ENCODE measurements at places on chromosomes 3 and 15.

DNA sequence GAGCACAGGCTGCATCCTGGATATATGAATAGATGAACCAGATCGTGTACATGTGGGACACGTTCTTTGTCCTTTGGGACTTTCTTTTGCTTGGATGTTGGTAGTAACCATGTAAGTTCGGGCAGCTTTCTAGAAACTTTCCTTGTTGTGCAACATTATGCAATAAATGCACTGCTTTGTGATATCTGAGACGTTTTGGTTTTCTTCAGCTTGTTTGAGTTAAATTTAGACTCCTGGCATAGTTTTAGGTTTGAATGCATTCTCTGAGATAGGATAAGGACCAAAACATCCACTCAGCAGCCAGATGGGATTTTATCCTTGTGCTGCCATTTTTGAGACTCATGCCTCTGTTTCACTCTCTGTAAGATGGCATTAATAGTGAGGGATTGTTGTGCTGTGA lies 158.9 kb downstream of the IGF1R start:
- no peak for DNase-seq

- DNase-seq: no peak
These were observed 68.9 kb downstream of the IQSEC1 start for GRCh38 chr3:13004376-13004775.

GRCh38 chr3:135862361-135862760 lies 103.2 kb upstream of the PPP2R3A start:
- no peak for DNase-seq

DNA sequence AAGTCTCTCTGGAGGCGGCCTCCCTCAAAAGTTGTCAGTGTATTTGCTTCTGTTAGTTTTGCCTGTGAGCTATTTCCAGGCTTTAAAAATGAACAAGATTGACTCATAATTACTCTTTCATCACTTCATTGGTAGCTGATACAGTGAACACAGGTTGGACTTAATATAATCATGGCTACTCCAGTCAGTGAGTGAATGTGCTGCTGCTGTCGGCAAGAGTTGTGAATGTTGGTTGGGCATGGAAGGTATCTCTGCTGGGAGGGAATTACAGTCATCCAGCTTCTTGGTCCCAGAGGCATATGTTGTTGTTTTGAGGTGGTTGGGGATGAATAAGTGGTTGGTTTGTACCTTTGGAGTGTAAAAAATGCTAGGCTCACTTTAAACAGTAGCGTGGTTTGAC lies 11.5 kb downstream of the TCF12 start:
- no peak for DNase-seq

DNA sequence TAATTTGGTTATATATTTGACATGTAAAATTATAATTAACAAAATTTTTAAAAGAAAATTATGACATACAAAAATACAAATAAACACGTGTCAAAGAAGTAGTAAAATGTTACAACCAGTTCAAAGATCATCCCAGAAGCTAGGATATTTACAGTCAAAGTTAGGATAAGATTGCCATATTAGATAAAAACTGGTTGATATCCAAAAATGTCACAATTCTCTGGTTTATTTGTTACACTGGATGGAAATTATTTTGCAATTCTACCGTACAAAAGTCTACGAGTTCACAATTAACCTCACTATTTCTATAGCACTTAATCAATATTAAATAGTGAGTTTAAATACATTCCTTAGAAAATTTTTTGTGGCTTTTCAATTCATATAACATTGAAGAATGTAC lies 673.8 kb downstream of the GBE1 start:
- DNase-seq: no peak

- DNase-seq: no peak
These were observed 30.2 kb downstream of the NSMCE3 start for GRCh38 chr15:29239395-29239794.

GRCh38 chr3:148158210-148158609 lies 539.5 kb upstream of the AGTR1 start:
- DNase-seq: no peak

DNA sequence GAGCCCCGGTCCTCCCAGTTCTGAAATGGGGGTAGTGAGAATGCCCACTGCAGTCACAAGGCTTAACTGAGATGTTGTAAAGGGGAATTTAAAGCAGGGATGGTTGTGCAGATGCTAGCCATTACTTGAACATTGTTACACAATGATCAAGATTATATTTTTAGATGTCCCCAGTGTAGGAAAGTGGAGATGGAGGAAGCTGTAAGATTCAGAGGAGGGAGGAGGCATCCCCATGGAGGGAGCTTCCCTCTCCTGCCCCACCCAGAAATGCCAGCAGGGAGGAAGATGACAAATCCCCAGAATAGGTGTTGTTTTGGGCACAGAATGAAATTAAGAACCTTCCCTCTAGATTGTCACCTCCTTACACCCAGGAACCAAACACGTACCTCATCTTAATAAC lies 46.1 kb downstream of the EFCAB12 start:
- no peak for DNase-seq

DNA sequence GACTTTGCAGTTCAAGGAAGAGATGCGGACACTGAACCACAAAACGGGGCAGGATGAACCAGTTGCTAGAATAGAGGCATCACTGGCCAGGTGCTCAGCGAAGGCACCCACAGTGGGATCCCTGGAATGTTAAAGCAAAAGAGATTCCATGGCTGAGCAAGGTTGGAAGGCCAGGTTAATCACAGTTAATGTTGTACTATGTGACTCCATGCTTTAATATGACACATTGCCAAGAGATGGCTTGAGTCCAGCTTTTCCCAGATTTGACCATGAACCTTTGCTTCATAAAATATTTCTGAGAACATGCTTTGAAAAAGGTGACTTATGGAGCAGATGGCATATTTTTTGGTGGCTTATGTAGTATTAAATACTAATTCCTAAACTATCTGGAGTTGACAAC lies 76.2 kb upstream of the CMTM7 start:
- DNase-seq: no peak

DNA sequence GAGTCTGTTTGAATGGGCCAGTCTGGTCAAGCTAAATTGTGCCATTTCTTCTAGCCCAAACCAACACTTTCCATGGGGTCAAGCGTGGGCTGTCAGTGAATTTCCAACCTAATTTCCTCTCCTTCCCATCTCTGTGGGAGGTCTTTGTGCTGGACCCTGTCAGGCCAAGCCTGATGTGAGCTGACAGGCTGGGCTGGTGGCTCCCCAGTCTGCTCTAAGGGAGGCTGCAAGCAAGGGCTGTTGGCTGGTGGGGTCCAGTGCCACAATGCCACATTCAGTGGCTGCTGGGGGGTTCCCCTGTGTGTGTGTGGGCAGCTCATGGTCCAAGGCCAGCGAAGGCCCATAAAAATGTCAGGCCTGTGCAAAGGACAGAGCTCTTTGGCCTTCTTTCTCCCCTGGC lies 216.1 kb downstream of the OPA1 start:
- no peak for DNase-seq

DNA sequence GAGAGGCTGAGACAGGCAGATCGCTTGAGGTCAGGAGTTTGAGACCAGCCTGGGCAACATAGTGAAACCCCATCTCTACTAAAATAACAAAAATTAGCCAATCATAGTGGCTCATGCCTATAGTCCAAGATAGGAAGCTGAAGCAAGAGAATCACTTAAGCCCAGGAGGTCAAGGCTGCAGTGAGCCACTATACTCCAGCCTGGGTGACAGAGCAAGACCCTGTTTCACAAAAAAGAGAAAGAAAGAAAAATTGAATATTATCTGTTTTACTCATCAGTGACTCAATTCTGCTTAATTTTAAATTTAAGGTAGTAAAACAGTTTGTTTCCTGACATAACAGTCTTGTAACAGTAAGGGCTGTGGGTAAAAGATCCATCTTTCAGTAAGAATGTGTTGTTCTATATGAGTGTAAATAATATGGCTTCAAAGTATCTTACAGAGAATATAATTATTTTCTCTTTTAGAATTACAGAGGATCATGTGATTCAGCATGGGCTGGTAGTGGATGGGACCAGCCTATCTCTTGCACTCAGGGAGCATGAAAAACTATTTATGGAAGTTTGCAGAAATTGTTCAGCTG lies 85.8 kb downstream of the ATP11B start:
- DNase-seq: no peak

DNA sequence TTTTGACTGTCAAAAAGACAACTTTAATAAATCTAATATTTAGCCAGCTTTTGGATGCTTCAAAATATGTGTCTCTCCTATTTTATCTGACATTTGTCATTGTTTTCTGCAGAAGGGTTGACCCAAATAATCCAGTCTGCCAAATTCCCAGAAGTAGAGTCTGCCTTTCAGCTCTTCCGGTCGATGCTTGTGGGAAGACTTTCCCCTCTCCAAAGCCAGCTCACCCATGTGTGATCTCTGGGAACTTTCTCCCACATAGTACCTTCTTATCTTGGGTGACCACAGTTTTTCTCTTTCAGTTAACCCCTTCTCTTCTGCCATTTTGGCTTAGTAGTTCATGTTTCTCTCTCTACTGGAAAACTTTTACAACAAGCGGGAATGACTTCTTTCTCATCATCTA lies 94.1 kb downstream of the ASB7 start:
- DNase-seq: no peak

- DNase-seq: no peak
These were observed 23.8 kb upstream of the NMB start for GRCh38 chr15:84681831-84682230.

- no peak for DNase-seq
These were observed 9.0 kb downstream of the HCLS1 start for GRCh38 chr3:121651684-121652083.

- no peak for DNase-seq
These were observed 82.0 kb upstream of the PDZRN3 start for GRCh38 chr3:73706771-73707170.

DNA sequence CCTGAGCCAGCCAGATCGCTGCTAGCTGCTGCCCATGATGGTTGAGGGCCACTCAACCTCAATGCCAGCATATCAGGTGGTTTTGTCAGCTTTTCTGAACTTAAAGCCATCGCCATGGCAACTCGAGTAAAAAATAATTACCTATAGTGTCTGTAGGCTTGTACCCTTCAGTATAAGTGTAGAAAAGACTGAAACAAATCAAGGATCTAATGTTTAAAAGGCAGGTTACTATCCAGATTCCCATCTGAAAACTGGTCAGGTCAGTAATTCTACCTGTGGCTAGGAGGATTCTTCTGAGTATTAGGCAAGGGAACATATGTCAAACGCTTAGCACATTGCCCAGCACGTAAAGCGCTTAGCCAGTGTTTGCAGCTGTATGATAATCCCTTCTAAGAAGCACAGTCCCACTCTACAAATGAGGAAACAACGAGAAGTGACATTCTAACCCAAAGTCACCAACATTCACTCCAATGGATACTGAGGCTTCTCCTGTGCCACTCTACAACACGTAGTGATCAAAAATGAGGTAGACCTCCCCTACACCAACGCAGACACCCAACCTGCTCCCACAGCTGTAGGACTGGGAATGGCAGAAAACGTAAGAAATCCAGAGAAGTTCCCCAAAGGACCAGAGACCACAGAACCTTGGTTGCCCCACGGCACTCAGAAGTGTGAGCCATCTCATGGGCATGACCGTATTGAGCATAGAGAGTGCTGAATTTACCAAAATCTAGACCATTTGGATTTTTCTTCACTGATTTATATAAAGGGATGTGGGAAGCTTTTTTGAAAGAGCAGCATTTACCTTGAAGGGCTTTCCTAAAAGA lies 55.3 kb downstream of the SLTM start:
- DNase-seq: no peak

- DNase-seq: no peak
These were observed 255.0 kb downstream of the OCA2 start for GRCh38 chr15:27844018-27844666.

DNA sequence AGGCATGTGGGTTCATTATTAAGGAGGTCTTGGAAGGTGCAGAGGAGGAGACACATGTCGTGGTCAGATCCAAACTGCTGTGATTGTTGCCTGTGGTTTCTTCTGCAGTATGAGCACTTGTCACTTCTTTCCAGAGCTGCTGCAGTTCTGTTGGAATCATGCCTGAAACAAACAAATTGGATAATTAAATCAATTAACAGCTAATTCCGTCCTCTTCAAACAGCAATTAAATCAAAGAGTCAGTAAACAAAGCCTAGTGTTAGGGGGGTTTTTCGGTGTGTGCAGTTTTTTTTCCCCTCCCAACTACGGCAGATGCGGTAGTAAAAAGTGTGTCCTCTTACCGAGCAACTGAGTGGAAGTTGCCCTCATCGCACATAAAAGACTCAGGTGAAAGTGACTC lies 542.2 kb downstream of the FOXP1 start:
- DNase-seq: no peak

DNA sequence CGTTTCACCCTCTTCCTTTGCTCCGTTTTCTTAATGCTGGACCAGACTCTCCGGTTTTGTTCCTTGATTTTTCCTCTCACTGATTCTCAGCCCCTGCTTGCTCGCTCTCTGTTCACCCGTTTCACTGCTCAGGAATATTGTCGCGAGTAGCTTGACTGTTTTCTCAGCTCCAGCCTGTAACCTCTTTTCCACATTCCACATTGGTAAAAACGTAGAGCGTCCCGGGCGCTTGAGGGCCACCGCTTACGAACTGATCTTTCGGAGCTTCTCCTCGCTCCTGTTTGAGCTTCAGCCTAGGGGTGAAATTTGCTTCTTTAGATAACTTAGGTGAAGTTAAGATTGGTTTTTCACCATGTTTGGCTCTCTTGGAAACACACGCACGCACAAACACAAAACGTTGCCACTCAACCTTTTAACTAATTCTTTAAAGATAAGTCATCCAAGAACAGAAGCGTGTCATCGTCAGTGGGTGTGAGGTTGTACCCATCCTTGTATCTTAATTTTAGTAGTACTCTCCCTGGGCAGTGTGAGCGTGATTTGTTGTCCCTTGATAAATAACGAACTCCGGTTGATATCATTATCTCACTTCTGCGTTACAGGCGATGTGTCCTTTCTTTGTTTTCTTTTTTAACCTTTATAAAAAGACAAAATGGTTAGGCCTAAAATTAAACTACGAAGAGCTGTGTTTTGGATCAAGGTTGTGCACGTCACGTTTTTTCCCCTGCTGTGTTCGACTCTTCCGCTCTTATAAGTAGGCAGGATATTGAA lies 1.0 kb downstream of the PAK2 start:
- no peak for DNase-seq

GRCh38 chr15:89150762-89151664 lies 62.8 kb downstream of the ABHD2 start:
- no peak for DNase-seq

- no peak for DNase-seq
These were observed 200.7 kb downstream of the TJP1 start for GRCh38 chr15:29621616-29622015.

GRCh38 chr3:25584011-25584789 lies 80.5 kb downstream of the TOP2B start:
- DNase-seq: no peak

- DNase-seq: no peak
These were observed 17.5 kb upstream of the GOLGA8J start for GRCh38 chr15:30065025-30065801.
